ENCODE measurements at places on chromosomes 6 and 20. TPM values are rescaled to one million over a fixed set of nuclear protein-coding genes. Genes with fewer than 3 reads are reported as not detected.

GRCh38 chr6:142334294-142334693, 32.5 kb downstream of the ADGRG6 start:
- no peak for DNase-seq

DNA sequence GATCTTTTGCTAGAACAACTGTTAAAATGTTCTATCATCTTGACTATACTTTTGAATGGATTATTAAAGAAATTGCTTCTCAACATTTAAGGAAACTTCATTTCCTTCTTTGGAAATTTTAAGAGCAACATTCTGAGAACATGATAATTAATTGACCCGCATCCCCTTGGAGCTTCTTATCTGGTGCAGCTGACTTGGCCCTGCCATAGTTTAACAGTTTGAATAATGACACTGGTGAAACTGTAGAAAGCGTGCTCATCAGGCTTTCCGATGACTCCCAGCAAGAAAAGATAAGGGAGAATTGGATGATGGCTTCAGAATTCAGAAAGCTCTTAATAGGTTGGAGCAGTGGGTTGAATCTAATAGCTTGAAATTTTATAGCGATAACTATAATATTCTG, 38.1 kb downstream of the SNX9 start:
- DNase-seq: no peak

GRCh38 chr6:29702519-29703103, 20.6 kb upstream of the HLA-F start:
- peak; percentile 33 for DNase-seq

- DNase-seq: no peak
Observed at GRCh38 chr6:49326347-49326746, 136.7 kb downstream of the MMUT start.

- no peak for DNase-seq
Observed at GRCh38 chr20:24954151-24954550, 5.1 kb downstream of the CST7 start.

DNA sequence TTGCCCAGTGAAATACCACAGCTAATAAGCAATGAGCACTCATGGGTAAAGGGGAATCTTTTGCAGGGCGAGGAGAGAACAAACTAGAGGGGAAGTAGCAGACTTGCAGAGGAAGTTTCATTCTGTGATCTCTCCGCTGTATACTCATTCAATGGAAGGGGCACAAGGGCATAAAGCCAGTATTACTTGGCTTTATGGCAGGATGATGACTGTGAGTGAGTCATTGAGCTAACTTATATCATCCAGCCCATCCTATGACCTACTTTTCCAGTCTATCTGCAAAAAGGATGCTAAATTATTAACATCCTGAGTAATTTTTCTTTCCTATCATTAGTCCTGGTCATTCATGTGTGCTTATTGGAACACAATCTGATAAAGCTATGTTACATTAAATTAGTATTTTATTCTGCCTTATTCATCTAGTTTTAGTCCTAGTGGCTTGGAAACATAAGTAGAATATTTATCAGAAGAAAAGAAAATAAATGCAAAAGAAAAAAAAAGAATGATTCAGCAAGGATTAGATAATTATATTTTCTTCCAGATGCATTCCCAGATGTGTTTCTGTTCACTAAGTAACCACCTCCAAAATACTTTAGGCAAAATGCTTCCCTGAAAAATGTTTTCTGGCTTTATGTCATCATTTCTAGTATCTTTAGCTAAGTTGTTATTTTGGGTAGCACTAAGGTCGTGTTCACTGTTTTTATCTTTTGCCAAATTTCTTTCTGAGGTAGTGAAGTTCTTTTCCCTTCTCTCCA, 471.7 kb downstream of the CDKAL1 start:
- DNase-seq: no peak

GRCh38 chr20:34717230-34718095, 13.3 kb downstream of the TP53INP2 start:
- no peak for DNase-seq

DNA sequence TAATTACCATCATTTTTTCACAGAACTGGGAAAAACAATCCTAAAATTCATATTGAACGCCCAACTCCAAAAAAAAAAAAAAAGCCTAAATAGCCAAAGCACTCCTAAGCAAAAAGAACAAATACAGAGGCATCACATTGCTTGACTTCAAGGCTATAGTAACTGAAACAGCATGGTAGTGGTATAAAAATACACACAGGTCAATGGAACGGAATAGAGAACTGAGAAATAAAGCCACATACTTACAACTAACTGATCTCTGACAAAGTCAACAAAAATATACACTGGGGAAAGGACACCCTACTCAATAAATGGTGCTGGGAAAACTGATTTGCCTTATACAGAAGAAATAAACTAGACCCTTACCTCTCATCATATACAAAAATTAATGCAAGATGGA, 89.6 kb downstream of the MRAP2 start:
- no peak for DNase-seq

DNA sequence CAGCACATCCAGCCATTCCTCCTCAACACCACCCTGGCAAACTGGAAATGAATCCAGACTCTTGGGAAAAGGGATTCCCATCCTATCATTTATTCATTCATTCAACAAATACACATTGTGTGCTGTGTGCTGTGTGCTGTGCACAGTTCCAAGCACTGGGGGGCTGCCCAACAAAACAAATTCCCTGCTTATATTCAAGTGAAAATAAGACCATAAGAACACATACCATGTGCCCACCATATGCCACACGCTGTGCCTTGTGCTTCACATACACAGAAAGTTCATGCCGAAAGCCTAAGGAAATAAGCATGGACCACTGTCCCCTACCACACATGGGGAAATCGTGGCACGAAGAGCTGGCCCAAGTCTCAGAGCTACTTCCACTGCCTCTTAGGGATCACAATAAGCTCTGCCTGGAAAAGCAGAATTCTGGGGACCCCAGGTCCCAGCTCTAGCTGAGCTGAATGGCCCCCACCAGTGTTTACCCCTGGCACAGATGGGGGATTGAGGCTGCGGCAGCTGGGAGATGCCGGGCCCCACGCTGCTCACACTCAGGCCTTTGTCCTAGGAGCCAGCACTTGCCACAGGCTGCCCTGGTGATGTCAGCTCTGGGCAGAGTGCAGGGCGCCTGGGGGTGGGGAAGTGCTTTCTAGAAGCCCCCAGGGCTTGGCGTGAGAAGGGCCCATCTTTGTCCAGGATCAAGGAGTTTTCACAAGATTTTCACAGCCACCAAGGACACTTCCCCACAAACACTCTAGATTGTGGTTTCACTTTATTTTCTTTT, 99.6 kb downstream of the PREX1 start:
- no peak for DNase-seq

- DNase-seq: no peak
Observed at GRCh38 chr6:3226042-3226441, 1.4 kb downstream of the TUBB2B start.

DNA sequence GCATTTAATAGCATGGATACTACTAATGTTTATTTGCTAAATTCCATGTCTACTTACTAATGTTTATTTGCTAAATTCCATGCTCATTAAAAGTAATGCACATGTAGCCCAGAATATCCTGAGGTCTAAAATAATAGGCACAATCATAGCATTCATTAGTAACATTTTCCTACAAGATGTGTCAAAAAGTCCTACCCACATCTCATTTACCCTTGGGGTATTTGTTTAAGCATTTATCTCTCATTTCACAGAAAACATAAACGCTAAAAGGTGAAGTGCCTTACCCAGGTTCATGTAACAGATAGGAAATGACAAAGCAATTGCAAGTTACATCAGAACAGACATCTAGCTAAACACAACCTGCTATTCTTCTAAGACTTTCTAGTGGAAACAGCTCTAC, 457.1 kb downstream of the HACE1 start:
- no peak for DNase-seq

DNA sequence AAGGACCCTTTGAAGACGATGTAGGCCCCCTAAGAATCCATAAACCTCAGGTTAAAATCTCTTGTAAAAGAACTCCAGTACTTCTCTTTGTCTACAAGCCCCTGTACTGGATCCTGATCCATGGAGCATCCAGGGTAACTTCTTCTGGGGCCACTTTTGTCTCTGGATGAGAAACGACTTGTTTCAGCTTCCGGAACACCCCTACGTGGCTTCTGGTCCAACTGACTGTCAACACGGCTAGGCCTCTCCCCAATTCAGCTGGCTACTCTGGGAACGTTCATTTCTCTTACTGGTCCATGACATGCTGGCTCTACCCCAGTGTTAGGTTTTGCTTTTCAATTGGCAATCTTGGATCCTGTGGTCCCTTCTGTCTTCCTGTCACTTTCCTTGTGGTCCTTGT, 198.0 kb downstream of the BACH2 start:
- DNase-seq: peak; percentile 20

DNA sequence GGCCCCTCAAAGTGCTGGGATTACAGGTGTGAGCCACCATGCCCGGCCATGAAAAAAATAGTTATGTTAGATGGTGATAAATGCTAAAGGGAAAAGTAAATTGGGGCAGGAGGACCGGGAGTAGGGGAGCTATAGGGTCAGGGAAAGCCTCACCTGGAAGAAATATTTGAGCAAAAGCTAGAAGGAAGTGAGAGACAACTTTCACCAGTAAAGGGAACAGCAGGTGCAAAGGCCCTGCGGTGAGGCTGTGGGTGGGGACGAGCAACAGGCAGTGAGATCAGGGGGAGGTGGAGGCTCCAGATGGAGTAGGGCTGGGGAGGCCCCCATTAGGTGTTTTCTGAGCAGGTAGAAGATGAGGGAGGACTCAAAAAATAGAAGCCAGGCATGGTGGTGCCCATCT, 16.0 kb downstream of the BCAS4 start:
- DNase-seq: no peak

GRCh38 chr6:14265049-14266021, 147.8 kb downstream of the CD83 start:
- DNase-seq: no peak

GRCh38 chr20:63223121-63223825, 7.3 kb upstream of the YTHDF1 start:
- DNase-seq: no peak

Gene CD24
- total RNA-seq: 0.71 TPM

Gene C2
- total RNA-seq: 9.7 TPM

Gene PTGIS
- total RNA-seq: 26.3 TPM

Gene CAP2
- total RNA-seq: 149 TPM

Gene RCAN2
- total RNA-seq: 312 TPM

Gene PAK5
- not detected for total RNA-seq

Gene GPX5
- not detected for total RNA-seq

Gene LPA
- not detected for total RNA-seq

Measured in left ventricle myocardium inferior (tissue), 1 donor.